ENCODE measurements at places on chromosomes 3 and 15.
A peak's percentile ranks its signal among the peaks of the same experiment; 100 is the strongest.

DNA sequence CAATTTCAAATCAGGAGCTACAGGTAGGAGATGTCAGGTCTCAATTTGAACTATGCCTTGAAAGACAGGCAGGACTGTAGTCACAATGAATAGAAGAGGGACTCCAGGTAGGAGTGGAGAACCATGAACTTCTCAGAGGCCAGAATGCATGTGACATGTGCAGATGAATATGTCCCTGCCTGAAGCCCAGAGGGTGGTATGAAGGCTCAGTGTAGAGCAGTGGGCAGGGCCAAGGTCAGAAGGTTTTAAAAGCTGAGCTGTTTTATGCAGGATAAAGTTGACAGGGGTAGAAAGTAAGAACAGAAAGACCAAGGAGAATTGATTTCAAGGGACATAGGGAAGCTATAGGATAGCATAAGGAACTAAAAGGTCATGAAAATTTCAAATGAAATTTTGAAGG is 30.8 kb downstream of the CLK3 start:
- no peak for DNase-seq

- DNase-seq: no peak
Observed at GRCh38 chr3:26280517-26280916, 342.1 kb upstream of the LRRC3B start.

DNA sequence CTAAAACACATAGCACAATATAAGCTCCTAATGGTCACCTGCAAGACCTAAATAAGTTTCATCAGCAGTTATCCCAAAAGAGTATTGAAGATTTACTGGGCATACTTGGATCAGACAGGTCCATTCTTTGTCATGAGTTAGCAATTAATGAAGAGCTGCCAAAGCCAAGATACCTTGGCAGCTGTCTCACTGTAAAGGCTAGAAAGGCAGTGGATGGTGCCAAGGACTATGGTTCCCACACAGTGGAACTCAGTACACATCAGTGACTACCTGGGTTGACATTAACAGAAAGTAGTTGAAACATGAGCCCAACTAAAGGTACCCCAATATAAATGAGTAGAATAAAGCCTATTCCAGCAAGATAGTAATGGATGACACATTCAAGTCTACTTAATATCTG is 41.1 kb upstream of the TMCO5A start:
- no peak for DNase-seq

DNA sequence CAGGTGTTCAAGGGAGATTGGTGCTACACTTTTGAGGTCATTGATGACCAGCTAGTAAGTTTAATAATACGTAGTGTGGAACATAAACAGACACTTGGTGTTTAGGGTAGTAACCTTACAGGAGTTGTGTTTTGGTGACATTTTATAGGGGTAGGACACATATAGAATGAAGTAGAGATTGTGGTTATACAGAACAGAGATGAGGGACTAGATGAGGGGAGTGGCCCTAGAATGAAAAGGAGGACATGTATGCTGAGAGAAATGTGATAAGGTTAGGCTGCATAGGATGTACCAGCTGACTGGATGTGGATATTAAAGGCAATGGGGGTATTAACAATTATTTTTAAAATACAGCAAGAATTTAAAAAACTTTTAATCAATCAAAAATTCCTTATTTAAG is 8.0 kb downstream of the MBNL1 start:
- no peak for DNase-seq

DNA sequence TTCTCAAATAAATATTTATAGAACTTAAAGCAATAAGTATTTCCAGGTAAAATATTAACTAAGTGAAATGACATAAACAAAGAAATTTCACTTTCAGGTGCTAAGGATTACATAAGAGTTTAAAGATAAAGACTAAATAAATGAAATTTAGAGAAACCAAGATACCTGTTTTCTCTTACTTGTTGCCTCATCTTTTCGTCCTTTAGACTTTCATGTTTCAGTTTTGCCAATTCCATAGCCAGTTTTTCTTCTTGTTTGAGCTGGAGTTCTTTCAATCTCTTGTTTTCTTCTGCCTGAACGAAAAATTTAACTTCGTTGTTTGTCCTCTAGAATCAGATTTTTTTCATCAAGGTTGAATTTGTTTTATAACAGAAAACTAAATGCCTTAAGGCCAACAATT is 8.7 kb downstream of the MNS1 start:
- DNase-seq: no peak

- DNase-seq: no peak
Observed at GRCh38 chr15:95227235-95227634, 995.9 kb downstream of the MCTP2 start.

DNA sequence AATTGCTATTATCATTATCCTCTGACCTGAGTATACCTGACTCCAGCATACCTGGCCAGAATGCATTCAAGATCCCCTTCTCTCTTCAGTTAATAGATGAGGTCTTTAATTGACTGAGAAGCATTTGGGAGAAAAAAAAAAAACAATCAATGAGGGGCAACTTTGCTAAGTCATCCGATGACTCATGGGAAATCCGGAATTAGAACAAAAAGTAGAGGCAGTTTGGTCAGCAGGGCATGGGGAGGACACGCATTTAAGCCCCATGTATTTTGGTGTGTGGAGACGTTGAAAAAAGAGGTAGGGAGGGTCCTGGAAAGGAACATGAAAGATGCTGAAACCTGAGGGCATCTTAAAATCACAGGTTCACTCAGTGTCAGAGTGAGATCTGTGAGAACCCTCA is 256.2 kb downstream of the RORA start:
- peak; percentile 8 for DNase-seq

GRCh38 chr15:89433686-89434085 is 62.7 kb downstream of the RHCG start:
- no peak for DNase-seq

- DNase-seq: peak; percentile 60
Observed at GRCh38 chr3:196740481-196741248, 1.0 kb downstream of the PAK2 start.

DNA sequence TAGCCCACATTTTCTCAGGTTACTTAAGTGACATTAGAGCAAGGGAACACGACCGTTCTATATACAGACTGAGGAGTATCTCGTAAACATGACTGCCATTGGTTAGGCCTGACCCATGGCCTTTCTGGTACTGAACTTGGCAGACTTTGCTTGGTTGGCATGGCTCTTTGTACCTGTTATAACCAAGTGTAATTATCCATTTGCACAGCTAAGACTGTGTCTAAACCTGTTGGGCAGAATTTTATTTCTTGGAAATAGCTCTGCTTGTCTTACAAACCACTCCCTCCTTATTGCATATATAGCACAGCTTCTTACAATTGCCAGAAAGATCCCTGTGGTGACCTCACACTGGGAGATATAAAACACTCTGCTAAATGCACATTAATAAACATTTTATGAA is 106.9 kb downstream of the P2RY1 start:
- no peak for DNase-seq

DNA sequence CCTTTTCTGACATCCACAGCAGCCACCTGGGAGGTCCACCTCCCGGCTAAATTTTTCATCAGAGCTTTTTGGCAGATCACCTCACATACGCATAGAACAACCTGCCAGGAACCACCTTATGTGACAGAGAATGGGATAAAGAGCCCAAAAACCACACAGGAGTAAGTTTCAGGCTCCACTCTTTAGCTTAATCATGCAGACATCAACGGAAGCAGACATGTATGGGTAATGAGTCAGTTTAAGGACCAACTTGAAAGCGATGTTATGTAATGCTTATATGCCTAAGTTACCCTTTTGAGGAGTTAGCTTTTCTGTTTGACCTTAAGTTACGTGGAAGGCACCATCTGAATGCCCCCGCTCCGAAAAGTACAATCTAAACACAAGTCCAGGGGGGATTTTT is 183.3 kb upstream of the BHLHE40 start:
- DNase-seq: no peak

DNA sequence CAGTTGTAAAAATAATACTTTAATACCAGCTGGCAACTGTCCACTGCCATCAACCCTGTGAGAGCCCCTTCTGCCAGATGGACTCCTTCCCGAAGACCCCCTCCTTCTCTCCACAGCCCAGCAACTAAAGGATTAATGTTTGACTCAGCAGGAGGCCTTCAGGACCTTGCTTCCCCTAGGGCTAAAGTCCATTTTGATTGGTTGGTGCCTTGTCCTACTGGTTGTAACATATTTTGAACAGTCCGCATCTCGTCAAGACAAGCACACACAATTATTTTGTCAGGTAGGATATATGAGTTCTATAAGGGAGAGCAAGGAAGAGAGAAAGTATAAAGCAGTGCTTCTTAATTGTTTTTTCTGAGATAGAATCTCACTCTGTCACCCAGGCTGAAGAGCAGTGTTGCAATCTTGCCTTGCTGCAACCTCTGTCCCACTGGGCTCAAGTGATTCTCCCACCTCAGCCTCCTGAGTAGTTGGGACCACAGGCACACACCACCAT is 18.6 kb downstream of the ACOX2 start:
- DNase-seq: no peak

- no peak for DNase-seq
Observed at GRCh38 chr3:42660898-42661297, 7.4 kb downstream of the ZBTB47 start.

- DNase-seq: no peak
Observed at GRCh38 chr15:81752974-81753373, 292.8 kb downstream of the MEX3B start.

GRCh38 chr3:131031660-131032059 is 5.0 kb downstream of the NEK11 start:
- no peak for DNase-seq

- no peak for DNase-seq
Observed at GRCh38 chr15:52343831-52344230, 48.2 kb upstream of the MYO5C start.

GRCh38 chr3:140910860-140911259 is 30.8 kb upstream of the SLC25A36 start:
- peak; percentile 24 for DNase-seq

GRCh38 chr3:121648219-121648958 is 12.3 kb downstream of the HCLS1 start:
- DNase-seq: no peak

DNA sequence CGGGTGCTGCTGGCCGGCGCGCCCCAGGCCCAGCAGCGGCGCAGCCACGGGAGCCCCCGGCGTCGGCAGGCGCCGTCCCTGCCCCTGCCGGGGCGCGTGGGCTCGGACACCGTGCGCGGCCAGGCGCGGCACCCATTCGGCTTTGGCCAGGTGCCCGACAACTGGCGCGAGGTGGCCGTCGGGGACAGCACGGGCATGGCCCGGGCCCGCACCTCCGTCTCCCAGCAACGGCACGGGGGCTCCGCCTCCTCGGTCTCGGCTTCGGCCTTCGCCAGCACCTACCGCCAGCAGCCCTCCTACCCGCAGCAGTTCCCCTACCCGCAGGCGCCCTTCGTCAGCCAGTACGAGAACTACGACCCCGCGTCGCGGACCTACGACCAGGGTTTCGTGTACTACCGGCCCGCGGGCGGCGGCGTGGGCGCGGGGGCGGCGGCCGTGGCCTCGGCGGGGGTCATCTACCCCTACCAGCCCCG is 777 bp downstream of the LOXL1 start:
- DNase-seq: no peak

DNA sequence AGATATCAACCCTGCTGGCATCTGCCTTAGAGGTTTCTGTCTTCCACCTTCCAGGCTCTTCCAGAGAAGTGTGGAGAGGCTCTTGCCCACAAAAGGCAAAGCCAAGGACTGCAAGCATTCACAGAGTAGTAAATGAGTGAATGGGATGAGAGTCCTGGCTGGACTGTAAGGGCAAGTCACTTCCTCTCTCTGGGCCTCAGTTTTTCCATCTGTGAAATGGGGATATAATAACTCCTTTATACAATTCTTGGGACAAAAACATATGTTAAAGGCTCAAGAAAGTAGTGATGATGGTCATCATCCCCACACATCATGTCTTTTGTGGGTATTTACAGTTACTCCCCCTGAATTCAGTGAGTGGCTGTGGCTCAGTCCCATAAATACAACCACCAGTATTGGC is 10.7 kb upstream of the FGD5 start:
- no peak for DNase-seq

GRCh38 chr3:128341659-128342395 is 124.9 kb downstream of the DNAJB8 start:
- no peak for DNase-seq

DNA sequence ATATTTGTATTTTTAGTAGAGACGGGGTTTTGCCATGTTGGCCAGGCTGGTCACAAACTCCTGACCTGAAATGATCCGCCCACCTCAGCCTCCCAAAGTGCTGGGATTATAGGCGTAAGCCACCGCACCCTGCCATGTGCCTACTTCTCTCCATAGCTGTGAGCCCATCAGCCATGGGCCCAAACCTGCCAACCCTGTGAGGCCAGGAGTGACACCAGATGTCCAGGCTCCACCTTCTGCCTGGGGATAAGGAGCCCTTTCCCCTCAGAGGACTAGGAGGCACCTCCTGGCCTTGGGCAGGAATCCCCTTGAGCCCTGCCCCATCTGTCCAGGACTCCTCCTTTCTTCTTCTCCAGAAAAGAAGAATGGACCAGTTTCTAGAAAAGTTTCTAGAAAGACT is 14.2 kb upstream of the RFT1 start:
- no peak for DNase-seq

DNA sequence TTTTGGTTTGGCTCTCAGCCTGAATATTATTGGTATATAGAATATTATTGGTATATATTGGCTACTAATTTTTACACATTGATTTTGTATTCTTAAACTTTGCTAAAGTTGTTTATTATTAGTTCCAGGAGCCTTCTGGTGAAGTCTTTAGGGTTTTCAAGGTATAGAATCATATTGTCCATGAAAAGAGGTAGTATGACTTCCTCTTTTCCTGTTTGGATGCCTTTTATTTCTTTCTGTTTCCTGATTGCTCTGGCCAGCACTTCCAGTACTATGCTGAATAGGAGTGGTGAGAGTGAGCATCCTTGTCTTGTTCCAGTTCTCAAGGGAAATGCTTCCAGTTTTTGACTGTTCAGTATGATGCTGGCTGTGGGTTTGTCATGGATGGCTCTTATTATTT is 107.3 kb upstream of the LIPC start:
- DNase-seq: no peak

- peak; percentile 85 for DNase-seq
Observed at GRCh38 chr15:101014921-101015841, 96.0 kb downstream of the LRRK1 start.

- DNase-seq: no peak
Observed at GRCh38 chr3:121018917-121019321, 110.9 kb downstream of the STXBP5L start.

- peak; percentile 53 for DNase-seq
Observed at GRCh38 chr3:105798381-105798934, 70.4 kb downstream of the CBLB start.

DNA sequence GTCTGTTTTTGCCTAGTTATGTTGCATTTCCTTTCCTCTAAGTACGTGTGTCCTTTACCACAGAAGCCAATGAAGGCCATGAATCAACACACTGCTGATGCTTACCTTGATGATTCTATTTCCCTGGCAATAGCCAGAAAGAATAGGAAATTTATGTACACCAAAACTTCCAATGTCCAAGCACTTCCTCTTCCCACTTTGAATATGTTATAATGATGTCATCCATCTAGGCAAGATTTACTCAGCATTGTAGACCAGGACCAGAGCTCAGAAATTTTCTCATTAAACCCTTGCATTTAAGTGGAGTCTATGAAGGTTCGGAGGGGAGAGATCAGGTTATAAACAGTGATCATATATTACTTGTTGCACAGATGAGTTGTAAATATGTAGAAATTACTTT is 126.0 kb downstream of the THRB start:
- DNase-seq: peak; percentile 8

GRCh38 chr3:59424268-59425010 is 374.6 kb upstream of the CFAP20DC start:
- no peak for DNase-seq

- no peak for DNase-seq
Observed at GRCh38 chr3:71695000-71695482, 30.2 kb downstream of the EIF4E3 start.

GRCh38 chr3:76310667-76311066 is 525.3 kb upstream of the ZNF717 start:
- no peak for DNase-seq

Measured in suppressor macrophage treated with lipopolysaccharide for 1 hour (primary cell).